Mesothelial cell of epicardium (in vitro differentiated cells): ENCODE measurements at places on chromosomes 6 and 20. TPM values are rescaled to one million over a fixed set of nuclear protein-coding genes. Genes with fewer than 3 reads are reported as not detected.

- no peaks in the 10 kb centered on the region for H3K36me3 ChIP-seq
- DNase-seq: no peak
- no peak overlapping the region for H3K27ac ChIP-seq
- H3K27me3 ChIP-seq: no peaks in the 10 kb centered on the region
Observed at GRCh38 chr6:44084231-44085014, 42.8 kb downstream of the MRPL14 start.

DNA sequence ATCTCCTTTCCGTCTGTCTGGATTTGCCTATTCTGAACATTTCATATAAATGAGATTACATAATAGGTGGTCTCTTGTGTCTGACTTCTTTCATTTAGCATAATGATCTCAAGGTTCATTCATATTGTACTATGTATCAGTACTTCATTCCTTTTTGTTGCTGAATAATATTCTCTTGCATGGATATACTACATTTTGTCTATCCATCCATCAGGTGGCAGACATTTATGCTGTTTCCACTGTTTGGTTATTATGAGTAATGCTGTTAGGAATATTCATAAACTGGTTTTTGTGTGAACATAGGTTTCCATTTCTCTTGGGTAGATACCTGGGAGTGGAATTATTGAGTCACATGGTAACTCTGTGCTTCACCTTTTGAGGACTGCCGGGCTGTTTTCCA lies 148.2 kb upstream of the PMEPA1 start:
- H3K36me3 ChIP-seq: no peaks in the 10 kb centered on the region
- DNase-seq: no peak
- no peak overlapping the region for H3K27ac ChIP-seq
- H3K27me3 ChIP-seq: peaks cover 28% of the 10 kb centered on the region
- no peaks in the 10 kb centered on the region for H3K4me1 ChIP-seq

DNA sequence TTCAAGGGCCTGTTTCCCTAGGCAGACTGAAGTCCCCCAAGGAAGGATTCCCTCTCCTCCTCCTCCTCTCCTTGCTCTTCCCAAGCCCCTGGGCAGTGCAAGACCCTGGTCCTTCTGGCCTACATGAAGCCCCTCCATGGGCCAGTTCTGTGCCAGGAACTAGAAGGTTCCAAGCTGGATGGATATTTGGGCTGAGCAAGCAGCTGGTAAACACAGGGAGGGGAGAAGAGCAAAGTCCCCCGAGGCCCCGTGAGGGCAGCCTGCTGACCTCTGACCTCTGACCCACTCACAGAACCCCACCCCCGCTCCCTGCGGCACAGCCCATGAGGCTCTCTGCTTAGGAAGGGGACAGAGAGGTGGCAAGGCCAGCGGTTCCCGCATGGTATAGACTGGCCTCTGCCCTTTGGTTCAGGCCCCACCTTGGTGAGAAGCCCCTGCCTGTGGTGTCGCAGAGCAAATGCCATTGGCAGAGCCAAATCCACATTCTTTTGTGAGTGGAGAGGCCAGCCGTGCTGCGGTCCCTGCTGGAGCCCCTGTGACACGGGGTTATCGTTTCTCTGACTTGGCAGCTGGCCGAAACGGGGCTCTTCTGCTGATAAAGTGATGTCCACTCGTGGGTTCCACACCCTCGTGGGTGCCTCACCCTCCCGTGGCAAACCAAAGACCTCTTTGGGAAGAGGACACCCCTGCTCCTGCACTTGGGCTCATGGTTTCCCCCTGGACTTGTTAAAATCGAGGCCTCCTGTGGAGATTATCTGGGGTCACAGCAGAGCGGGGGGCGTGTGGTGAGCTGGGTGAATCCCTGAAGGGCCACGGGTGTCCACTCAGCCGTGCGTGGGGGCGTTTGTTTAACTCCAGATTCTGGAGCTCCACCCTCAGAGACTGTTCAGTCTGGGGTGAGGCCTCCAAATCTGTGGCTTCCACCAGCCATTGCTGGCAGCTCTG lies 2.1 kb upstream of the CHRNA4 start:
- no peak for DNase-seq
- no peaks in the 10 kb centered on the region for H3K36me3 ChIP-seq
- no peaks in the 10 kb centered on the region for H3K4me1 ChIP-seq
- H3K4me3 ChIP-seq: no peak overlapping the region

GRCh38 chr6:138336221-138336620 lies 41.5 kb upstream of the SMIM28 start:
- H3K4me3 ChIP-seq: no peak overlapping the region
- DNase-seq: no peak
- H3K36me3 ChIP-seq: peaks cover 11% of the 10 kb centered on the region
- peaks cover 2% of the 10 kb centered on the region for H3K4me1 ChIP-seq
- H3K27me3 ChIP-seq: no peaks in the 10 kb centered on the region

- peaks cover 4% of the 10 kb centered on the region for H3K4me1 ChIP-seq
- H3K27me3 ChIP-seq: no peaks in the 10 kb centered on the region
- no peak overlapping the region for H3K27ac ChIP-seq
- no peak for DNase-seq
Observed at GRCh38 chr6:144667532-144668503, 382.7 kb downstream of the UTRN start.

DNA sequence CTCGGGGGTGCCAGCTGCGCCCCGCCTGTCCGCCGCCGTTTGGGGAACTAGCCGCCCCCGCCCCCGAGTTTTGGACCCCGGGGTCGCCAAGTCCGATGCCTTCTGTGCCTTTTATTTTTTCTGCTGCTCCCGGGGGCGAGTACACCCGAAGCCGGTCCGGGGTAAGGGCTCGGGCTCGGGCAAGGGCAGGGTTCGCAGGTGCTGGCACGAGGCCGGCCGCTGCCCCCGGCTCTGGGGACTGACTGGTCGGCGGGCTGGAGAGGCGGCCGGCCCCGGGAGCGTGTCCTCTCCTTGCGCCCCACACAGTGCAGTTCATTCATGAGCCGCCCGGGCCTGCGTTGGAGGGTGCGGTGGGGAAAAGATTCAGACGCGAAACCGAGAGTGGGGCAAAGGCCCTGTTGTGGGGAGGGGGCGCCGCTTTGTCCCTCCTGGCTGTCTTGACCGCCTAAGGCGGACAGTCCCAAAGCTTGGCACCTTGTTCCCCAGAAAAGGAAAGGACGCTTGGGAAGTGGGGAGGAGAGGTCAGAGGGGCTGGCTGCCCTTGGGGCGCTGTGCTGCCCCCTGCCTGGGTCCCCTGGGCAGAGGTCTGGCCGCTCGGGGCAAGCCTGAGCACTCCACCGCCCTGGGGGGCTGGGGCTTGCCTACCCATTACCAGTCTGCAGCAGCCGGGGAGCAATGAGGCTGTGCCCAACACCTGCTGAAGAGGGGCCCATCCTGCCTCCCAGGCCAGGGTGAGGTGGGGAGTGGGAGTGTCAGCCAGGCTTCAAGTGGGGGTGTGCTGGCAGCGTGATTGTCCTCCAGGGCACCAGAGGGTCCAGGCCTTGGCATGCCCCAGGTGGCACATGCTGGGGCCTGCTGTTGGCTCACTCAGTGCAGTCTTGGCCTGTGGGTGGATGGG lies 915 bp downstream of the TMEM63B start:
- H3K36me3 ChIP-seq: no peaks in the 10 kb centered on the region

Gene PLG
- total RNA-seq: 0.16 to 0.38 TPM (median 0.22 TPM) in 3 replicates

Gene TTBK1
- 0.29 to 0.34 TPM (median 0.29 TPM) in 3 replicates for total RNA-seq

Gene CEP43
- total RNA-seq: 24.9 to 27.9 TPM (median 27.5 TPM) in 3 replicates

Gene GJA1
- 125 to 140 TPM (median 136 TPM) in 3 replicates for total RNA-seq
